ENCODE measurements at places on chromosomes 11 and 22.

- DNase-seq = no peak
Observed at GRCh38 chr11:42778193-42778592, 533.6 kb upstream of the API5 start.

DNA sequence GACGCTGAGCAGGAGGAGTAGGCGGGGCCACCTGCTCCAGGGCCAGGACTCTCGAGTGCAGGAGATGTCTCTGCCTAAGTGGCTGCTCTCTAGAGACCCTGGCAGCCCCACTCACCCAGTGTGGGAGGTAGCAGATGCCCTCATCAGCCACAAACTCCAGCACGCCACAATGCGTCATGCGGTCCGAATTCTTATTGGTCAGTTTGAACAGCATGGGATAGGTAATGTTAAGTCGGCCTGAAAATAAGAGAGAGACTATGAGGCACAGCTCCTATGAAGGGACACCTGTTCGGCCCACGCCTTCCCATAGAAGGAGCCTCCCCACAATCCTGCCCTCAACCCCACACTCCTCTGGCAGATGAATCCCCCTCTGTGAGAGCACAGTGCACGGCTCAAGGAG, 7.4 kb downstream of the UFD1 start:
- DNase-seq = no peak

GRCh38 chr11:70303070-70303469, 32.6 kb downstream of the PPFIA1 start:
- DNase-seq = no peak

- no peak for DNase-seq
Observed at GRCh38 chr11:48087974-48088681, 107.8 kb downstream of the PTPRJ start.

GRCh38 chr11:45475173-45475572, 189.0 kb upstream of the SYT13 start:
- DNase-seq = no peak

- no peak for DNase-seq
Observed at GRCh38 chr11:76523786-76524436, 79.1 kb downstream of the EMSY start.

- no peak for DNase-seq
Observed at GRCh38 chr11:34275486-34275885, 82.3 kb downstream of the ABTB2 start.

DNA sequence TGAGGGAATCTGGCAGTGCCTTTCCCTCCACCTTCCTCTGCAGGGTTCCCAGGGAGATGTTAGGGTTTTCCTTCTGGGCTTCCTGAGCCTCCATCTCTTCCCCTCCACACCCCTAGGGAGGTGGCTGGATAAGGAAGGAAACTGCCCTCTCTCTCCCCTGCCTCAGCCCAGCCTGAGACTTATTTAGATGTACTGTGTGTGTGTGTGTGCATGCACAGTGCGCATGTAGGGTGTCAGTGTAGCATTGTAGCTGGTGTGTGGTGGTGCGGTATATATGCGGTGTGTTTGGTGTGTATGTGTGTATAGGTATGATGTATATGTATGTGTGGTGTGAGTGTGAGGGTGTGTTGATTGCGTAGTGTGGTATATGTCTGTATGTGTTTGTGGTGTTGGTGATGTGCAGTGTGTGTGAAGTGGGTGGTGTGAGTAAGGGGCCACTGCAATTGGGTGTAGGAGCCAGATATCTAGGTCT, 1.5 kb downstream of the FXYD6 start:
- no peak for DNase-seq

DNA sequence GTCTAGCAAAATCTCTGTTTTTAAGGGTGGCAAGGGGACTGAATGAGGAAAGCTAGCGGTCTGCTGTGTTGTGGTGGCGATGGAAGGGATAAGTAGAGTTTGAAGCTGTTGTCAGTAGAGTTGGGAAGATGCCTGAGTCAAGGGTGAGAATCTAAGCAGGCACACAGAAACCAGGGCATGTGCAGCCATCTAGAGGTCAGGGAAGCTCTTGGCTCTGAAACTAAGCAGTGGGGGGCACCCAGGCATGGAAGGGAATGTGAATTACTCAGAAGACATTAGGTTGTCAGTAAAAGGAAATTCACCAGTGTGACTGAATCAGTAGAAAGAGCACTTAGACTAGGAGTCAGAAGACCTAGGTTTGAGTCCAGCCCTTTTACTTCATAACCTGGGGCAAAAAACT, 15.4 kb downstream of the BMAL1 start:
- DNase-seq = no peak

DNA sequence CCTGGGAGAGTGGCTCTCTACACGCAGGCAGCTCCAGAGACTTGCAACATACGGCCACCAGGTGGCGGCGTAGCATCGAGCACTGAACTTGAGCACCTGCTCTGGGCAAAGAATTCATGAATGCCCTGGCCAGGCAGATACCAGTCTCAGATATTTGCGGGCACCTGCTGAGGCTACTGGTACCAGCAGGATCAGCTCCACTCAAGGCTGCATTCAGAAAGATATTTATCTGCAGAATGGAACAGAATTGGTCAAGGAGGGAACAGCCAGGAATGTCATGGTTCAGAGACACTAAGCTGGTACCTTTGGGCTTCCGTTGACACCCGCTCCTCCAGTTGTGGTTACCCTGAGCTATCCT, 10.8 kb upstream of the CCDC86 start:
- peak; percentile 71 for DNase-seq

GRCh38 chr11:128936606-128937251, 5.9 kb downstream of the TP53AIP1 start:
- peak; percentile 91 for DNase-seq

All from NCI-H526 (cell line).